Bronchial epithelial cell (primary cell): ENCODE measurements at places on chromosomes 5 and 9.

DNA sequence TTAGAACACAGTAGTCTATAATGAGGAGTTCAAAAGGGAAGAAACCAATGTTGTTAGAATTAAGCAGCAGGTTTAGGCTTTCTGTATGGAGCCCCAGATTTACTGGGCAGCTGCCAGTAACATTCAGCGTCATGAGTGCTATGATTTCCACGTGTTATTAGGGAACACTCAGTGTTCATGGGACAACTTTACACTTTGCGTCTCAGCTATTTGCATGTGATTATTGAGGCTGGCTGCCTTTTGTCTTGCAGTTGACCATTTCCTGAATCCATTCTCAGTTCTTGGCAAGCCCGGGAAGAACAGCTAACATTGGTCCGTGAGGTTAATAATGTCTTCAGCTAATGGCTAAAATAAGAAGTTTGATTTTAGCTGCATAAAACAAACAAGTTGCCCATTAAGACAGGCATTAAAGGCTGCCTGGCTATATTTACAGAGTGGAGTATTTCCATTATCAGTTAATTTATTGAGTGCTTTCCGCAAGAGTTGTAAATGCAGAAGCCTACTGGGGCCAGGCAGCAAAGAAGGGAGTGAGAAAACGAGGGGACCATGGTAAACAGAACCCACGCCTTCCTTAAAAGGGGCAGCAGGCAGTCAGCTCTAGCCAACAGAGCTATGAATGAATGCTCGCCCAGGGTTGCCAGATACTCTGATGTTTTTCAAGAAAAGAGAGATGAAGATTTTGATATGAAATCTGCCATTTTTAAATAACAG is 120.9 kb downstream of the PIP5K1B start:
- DNase-seq = no peak

DNA sequence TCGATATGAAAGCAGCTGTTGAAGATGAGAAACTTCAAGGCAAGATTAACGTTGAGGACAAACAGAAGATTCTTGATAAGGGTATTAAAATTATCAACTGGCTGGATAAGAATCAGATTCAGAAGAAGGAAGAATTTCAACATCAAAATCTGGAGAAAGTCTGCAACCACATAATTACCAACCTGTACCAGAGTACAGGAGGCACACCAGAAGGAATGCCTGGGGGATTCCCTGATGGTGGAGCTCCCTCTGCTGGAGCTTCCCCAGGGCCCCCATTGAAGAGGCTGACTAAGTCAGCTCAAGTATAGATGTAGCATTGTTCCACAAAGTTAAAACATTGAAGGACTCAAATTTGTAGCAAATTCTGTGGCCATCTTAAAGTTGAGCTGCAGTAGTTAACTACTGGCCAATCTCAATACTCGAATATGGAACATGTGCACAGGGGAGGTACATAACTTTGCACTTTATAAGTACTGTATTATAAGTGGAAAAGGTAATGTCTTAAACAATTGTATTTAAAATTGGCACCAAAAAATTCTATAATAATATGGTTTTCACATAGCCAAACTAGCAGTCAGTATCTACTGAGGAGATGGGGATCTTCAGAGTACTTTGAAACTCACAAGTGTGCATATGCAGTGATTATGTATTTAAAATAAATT is 237.5 kb downstream of the CHSY3 start:
- peak; percentile 49 for DNase-seq

DNA sequence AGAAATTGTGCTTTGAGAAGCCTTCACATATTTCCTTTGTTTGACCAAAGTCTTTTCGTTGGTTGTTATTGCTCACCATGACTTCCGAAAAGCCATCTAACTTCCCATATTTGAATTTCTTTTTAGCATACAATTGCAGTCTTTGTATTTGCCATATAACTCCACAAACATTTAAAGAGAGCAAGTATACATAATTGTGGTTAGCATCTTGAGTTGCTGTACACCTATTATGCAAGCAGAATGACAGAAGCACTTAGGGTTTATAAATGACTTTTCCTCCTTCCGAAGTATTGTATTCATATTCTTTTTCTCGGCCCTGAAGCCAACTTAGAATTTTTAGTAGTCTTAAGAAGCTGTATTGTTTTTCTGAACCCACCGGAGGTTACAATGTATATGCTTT is 250.4 kb downstream of the RFK start:
- DNase-seq = peak; percentile 19

DNA sequence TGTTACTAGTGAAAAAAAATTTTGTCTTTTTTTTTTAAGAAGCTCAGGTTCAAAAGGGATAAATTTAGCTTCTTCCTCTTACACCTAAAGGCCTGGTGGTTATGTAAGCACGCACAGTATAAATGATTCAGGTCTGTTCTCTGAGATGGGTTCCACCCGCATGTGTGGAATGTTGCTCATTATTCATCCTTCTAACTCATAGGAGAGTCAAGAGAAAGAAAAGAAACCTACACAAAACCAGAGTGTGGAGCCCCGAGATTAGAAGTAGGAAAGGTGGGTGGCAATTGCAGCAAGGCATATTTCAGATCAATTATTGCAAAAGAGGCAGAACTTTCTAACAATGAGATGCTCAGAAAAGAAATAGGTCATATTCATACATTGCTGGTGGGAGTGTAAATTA is 13.5 kb downstream of the PLAC8L1 start:
- DNase-seq = peak; percentile 59

GRCh38 chr5:33984671-33985124 is at the start of gene SLC45A2:
SLC45A2 (minus strand) TSS chr5:33984693; CDS start chr5:33984583, 110 bp downstream.
- DNase-seq = no peak

GRCh38 chr5:178201221-178201926 is 3.0 kb upstream of the HNRNPAB start:
- peak; percentile 49 for DNase-seq

- peak; percentile 78 for DNase-seq
Observed at GRCh38 chr5:128708841-128709240, 170.8 kb upstream of the FBN2 start.

- peak; percentile 60 for DNase-seq
Observed at GRCh38 chr9:107390279-107390678, 99.3 kb downstream of the KLF4 start.

DNA sequence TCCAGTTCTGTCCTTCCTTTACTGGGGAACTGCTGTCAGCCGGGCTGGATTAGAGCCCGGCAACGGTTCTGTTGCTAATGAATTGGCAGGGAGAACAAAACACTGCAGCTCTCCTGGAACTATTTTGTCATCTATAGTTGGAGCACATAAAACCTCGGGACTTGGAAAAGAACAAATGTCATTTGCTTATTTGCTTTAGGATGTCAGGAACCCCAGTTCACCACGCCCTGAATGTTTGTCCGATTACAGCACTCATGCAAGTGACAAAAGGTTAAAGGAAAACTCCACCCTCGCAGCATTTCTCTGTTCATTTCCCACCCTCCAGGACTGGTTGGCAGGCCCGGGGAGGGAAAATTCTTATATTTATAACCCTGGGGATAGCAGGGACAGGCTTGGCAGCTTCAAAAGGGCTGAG is 66.4 kb upstream of the PLPP1 start:
- DNase-seq = peak; percentile 58
